ENCODE measurements at places on chromosomes 3 and 15. TPM values are rescaled to one million over a fixed set of nuclear protein-coding genes. Genes with fewer than 3 reads are reported as not detected.

DNA sequence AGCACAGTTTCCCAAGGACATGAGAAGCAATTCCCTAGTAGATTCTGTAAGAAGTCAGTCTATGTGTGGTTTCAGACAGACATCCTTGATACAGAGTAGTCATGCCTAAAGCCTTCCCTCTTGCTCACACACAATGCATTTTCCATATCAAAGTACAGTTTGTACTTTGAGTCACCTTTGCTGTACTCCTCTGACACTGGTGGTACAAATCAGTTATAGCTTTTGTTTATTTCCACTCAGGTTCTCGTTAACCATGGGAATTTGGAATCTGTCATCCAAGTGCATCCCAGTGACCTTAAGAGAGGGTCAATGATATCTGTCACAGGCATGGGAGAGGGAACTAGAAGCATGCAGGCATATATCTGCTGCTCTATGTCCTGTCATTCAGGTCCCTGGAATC, 3.6 kb upstream of the GNB4 start:
- no peak for DNase-seq

DNA sequence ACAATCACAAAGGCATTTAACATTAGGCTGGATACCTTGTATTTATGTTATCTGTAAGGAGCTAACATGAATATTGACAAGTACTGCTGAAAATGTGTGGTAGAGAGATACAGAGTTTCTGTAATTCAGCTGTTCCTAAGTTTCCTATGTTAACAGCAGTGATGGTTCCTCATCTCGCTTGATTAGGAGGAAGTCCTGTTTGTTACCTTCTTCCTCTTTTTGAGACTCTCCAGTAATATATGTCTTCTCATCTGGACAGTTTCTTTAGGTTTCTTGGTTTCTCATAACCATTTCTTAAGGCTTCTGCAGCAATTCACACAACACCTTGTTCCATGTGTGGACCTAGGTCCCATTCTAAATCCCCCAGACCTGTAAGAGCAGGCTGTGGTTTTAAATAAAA, 11.4 kb upstream of the PEX5L start:
- DNase-seq: no peak

Gene SORD
- total RNA-seq: 44.2 TPM

Gene OR5K2
- total RNA-seq: not detected

Gene GOLGA8O
- total RNA-seq: 0.69 TPM

DNA sequence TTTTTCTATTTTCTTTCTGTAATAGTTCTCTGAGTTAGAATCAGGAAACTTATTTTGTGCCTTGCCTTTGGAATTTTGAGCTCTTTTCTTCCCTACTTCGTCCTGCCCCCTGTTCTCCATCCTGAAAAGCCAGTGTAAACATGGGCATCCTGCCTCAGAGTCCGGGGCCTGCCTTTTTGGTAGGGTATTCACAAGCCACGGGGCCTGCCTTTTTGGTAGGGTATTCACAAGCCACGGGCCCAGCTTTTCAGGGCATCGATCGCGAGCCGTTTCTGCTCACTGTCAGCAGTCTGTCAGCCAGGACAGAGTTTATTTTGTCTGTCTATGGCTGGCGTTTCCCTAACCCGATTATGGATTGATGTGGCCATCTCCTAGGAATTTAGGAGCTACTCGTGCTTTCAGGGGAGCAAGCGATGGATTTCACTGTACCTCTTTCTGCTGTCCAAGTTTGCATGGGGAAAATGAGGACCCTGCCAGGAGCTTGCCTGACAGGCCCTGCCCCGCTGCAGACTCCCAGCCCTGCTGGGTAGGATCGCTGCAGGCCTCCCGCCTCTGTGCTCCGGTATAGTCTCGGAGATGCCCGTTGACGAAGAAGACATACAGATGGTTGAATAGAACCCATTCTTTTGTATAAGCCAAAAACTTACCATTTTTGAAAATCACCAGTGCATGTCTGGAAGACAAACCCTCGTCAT, 12.8 kb downstream of the SYNM start:
- no peak for DNase-seq

Gene TMEM158
- total RNA-seq: 8.2 TPM

GRCh38 chr3:147797095-147797494, 387.9 kb downstream of the ZIC1 start:
- no peak for DNase-seq

GRCh38 chr3:146501752-146502151, 32.4 kb upstream of the PLSCR2 start:
- DNase-seq: no peak

DNA sequence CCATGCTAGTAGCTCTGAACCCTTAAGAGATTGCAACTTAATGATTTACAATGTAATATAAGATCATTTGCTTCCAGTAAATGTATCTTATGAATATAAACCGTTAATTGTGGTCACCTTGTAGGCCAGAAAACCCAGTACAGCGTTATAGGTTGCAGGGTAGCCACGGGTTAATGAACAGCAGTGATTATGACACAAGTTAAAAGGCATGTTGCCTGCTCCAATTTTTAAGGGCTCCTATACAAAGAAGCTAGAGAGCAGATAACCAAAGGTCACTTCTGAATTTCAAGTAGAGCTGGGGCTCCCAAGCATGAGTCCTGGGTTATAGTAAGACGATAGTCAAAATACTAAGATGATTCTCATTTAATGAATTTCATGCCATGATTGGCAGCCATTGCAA, 13.5 kb downstream of the GUCA1C start:
- DNase-seq: no peak

Gene RTP3
- total RNA-seq: not detected

DNA sequence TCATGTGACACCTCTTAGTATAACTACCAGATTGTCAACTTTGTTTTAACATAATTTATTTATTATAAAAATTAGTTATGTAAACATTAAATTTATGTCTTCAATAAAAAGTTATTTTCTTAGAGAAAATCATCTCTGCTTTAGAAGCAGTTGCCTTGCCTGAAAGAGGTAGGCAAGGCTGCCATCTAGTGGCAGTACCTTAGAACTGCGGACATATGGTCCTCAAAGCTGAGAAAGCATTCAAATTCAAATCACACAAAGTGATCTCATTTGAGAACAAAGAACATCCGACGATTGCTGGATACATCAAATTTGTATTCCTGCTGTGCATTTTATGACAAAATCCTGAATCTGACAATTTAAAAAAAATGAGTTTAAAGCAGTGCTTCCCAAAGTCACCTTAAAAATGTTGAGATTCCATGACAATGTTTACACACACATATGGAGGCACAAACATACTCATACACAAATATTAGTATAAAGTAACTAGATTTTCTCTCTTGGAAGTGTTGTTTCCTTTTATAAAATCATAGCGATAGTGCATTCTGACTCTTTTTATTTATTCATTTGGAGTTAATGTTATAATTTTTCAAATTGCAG, 617.4 kb downstream of the CADM2 start:
- peak; percentile 45 for DNase-seq

GRCh38 chr15:68618908-68619698, 40.3 kb downstream of the CORO2B start:
- no peak for DNase-seq

DNA sequence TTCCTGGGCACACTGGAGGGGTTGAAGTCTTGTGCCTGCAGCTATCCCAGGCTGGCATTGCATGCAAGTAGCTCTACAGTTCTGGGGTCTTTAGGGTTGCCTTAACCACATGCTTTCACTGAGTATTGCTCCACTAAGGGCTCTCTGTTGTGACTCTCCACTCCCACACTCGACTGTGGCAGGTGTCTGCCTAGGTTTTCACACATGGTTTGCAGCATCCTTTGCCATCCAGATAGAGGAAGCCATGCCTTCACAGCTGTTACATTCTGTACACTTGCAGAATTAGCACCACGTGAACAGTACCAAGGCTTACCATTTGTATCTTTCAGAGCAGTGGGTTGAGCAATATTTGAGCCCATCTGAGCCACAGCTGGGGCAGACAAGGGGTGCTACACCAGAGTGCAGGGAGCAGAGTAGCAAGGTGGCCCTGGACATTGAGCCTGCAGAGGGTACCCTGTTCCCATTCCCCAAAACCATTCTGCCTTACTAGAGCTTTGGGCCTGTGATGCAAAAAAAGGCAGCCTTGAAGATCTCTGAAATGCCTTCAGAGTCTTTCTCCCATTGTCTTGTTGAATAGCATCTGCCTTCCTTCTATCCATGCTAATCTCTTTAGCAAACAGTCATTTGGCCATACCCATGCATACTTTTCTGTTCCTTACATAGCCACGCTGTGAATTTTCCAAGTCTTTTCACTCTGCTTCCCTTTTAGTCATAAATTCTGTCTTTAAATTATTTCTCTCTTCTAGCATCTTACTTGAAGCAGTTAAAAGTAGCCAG, 95.2 kb upstream of the PLCL2 start:
- no peak for DNase-seq

DNA sequence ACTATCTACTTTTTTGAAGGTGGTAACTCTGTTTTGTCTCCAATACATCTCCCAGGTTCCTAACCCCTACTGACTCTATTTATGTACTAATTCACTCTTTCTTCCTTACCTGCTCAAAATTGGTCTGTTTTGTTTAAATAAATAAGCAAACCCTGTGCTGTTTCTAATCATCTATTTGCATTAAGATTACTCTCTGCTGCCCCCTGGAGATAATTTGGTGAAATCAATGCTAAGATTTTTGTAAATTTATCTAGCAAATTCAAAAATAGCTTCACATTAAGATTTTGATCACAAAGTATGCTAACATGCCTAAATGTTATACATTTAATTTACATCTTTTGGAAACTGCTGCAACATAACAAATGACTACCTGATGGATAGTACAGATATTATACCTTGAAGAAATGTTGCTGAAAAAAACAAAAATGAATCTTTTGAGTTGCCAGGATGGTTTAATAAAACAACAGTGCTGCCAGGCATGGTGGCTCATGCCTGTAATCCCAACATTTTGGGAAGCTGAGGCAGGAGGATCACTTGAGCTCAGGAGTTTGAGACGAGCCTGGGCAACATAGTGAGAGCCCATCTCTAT, 4.4 kb upstream of the CD200R1 start:
- DNase-seq: no peak

DNA sequence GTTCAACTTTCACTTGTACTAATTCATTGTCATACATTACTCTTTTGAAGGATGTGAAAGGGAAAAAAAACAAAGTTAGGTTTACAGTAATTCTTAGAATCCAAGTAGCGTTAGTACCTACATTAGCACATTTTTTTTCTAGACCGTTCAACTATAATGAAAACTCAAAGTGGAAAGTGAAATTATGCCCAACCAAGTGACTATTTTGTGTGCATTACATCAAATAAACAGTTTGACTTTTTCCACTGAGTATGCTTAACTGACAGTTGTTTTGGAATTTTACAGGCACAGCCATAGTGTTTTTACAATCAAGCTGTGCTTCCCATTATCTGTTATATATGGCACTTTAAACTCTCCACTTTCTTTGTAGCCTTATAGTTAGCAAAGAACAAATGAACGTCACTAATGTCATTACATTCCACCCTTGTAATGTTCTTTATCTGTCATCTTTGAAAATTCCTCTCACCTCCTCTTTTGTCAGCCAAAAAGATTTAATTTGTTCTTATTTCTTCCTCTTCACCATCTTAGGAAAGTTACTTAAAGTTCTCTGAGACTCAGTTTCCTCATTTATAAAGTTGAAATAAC, 142.3 kb upstream of the SOX2 start:
- no peak for DNase-seq

Gene ACTC1
- total RNA-seq: not detected

Measured in colonic mucosa (tissue), 4 donors.